Upper lobe of left lung (tissue), 6 donors: ENCODE measurements at places on chromosomes 2 and 18.
A peak's percentile ranks its signal among the peaks of the same experiment; 100 is the strongest.

DNA sequence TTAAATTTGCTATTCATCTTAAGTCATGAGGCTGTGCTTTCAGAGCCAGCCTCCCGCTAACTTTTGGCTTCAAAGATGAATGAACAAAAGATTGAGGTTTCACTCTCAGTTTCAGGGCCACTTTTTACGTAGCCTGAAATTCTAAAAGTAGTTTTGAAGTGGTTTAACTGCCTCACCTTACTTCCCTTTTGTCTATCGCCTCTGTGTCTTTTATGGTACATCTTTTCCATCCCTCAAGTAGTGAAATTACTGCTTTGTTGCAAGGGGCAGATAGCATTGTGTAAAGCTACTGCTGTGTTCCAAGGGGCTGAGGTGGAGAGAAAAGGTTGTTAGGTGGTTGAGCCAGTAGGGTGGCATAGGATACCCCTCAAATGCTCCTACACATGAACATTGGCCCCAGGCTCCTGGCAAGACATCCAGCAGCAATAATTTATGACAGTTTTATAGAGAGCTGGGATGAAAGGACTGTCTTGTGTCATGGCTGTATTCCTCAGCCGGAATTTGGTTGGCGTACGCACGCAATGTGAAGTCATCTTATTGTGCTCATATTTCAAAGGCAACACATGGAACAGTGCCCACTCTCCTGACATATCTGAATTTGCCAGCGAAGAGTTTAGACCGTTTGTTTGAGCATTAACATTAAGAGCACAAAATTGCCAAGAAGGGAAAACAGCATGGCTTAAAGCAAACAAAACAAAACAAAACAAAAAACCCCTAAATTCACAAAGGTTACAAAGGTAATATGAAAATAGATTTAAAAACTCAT, 32.2 kb downstream of the QPCT start:
- H3K36me3 ChIP-seq, result no peaks in the 10 kb centered on the region
- no peaks in the 10 kb centered on the region for H3K4me1 ChIP-seq
- no peak overlapping the region for H3K27ac ChIP-seq
- DNase-seq, result no peak

- peak; percentile 56 for DNase-seq
- H3K27me3 ChIP-seq, result no peaks in the 10 kb centered on the region
- H3K27ac ChIP-seq, result no peak overlapping the region
- no peak overlapping the region for H3K4me3 ChIP-seq
- H3K4me1 ChIP-seq, result no peaks in the 10 kb centered on the region
These were observed 156.9 kb upstream of the MYCN start for GRCh38 chr2:15783489-15783888.

DNA sequence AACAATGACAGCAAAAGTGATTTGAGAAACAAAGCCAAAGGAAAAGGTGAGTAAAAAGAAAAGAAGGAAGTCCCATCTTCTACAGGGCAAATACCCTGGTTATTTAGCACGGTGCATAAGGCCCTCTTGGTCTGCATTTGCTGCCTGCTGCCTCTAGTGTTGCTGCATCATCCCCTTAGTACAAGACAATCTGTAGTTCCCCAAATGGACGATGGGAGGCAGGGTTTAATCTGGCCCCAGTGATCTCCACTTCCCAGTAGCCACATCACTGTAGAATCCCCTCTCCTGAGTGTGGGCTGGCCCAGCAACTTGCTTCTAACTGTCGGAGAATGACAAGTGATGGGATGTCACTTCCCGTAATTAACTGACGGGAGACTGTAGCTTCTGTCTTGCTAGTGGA, 85.1 kb downstream of the CTAGE1 start:
- DNase-seq, result no peak
- H3K27me3 ChIP-seq, result no peaks in the 10 kb centered on the region
- no peak overlapping the region for H3K4me3 ChIP-seq
- H3K4me1 ChIP-seq, result peaks cover 15% of the 10 kb centered on the region

- no peaks in the 10 kb centered on the region for H3K27me3 ChIP-seq
- H3K36me3 ChIP-seq, result no peaks in the 10 kb centered on the region
- H3K4me1 ChIP-seq, result no peaks in the 10 kb centered on the region
- no peak for DNase-seq
- no peak overlapping the region for H3K4me3 ChIP-seq
These were observed 250.9 kb downstream of the PIEZO2 start for GRCh38 chr18:10898417-10898974.

- H3K4me1 ChIP-seq, result no peaks in the 10 kb centered on the region
- H3K4me3 ChIP-seq, result no peak overlapping the region
- DNase-seq, result no peak
- H3K36me3 ChIP-seq, result no peaks in the 10 kb centered on the region
- no peaks in the 10 kb centered on the region for H3K27me3 ChIP-seq
These were observed 53.3 kb downstream of the RNF144A start for GRCh38 chr2:6970551-6970950.

DNA sequence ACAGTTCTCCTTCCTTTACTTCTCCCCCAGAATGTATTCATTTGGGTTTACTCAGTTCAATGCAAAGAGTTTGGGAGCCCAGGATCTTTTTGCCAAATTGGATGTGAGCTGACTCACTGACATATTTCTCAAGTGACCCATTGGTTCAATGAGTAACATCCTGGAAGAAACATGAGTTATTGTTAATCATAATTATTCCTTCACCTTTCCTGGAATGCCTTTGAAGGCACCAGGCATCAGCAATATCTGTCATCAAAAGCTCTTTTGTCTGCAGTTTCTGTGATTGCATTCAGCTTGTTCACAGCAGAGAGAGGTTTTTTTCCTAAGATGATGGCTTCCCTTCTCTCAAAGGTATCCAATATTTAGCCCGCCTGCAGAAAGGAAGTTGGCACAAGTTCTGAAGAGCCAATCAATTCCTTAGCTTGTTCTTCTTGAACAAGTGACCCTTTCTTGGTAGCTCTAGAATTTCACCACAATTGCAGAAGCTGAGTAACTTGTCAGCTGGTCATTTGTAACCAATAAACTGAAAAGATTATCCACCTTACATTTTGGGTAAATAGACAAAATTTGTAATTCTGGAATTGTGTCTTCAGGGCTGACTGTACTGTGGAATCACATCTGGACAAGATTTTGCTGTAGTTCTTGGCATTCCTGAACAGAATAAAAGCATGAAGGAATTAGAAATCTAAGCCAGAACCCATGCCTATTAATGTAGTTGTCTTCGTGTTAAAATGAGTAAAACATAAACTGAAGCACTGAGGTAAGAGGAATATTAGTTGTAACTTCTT, 72.2 kb upstream of the TMEM17 start:
- no peak for DNase-seq
- H3K27me3 ChIP-seq, result no peaks in the 10 kb centered on the region
- H3K27ac ChIP-seq, result no peak overlapping the region
- H3K36me3 ChIP-seq, result no peaks in the 10 kb centered on the region

DNA sequence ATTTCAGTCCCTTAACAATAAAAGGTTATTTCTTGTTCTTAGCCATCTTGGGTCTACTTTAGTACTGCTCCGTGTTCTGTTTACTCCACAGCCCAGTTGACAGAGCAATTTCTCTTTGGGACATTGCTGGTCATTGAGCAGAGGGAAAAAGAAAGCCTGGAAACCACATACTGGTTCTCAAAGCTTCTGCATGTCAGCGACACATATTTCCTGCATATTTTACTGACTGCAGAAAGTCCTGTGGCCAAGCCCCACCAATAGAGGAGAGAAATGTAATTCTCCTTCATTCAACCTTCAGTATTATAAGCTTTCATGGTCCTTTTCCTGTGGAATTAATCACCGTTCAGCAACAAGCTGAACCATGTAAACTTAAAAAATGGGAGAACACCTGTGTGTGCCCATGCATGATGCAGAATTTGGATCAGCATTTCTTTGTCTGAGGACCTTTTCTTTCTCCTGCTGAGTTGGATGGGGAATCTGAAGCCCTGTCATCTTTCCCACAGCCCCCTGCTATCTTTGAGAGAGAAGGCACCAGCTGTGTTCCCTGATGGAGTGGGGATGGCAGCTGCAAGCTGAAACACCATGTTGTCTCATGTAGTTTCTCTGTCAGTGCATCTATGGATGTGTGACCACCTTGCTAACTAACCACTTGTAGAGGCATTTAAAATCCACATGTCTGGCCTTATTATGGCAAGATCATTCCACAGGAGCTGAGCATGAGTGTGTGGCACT, 431.6 kb downstream of the MEIS1 start:
- H3K36me3 ChIP-seq, result no peaks in the 10 kb centered on the region
- H3K27ac ChIP-seq, result no peak overlapping the region
- no peak for DNase-seq

- H3K27me3 ChIP-seq, result no peaks in the 10 kb centered on the region
- no peak overlapping the region for H3K27ac ChIP-seq
- no peaks in the 10 kb centered on the region for H3K36me3 ChIP-seq
- peaks cover 41% of the 10 kb centered on the region for H3K4me1 ChIP-seq
- no peak for DNase-seq
- H3K4me3 ChIP-seq, result no peak overlapping the region
These were observed 42.3 kb downstream of the SPRED2 start for GRCh38 chr2:65390134-65390533.

DNA sequence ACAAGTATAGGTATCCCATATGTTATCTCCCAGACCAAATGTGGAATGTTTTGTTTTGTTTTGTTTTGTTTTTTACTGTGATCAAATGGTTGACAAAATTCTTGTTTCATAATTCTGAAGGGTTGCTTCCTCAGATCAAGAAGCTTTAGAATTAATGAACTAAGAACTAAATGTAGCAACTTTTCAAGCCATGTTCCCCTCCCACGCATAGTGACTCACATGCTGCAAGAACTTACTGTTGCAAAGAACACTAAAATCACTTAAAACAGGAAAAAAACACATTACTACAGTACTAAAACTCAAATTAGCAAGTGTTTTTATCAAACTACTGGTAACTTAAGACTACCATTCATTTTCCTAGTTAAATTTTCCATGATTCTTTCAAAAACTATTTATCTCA, 30.6 kb downstream of the HNRNPLL start:
- peaks cover 23% of the 10 kb centered on the region for H3K36me3 ChIP-seq
- peaks cover 14% of the 10 kb centered on the region for H3K4me1 ChIP-seq
- peak; percentile 28 for DNase-seq
- no peak overlapping the region for H3K4me3 ChIP-seq

DNA sequence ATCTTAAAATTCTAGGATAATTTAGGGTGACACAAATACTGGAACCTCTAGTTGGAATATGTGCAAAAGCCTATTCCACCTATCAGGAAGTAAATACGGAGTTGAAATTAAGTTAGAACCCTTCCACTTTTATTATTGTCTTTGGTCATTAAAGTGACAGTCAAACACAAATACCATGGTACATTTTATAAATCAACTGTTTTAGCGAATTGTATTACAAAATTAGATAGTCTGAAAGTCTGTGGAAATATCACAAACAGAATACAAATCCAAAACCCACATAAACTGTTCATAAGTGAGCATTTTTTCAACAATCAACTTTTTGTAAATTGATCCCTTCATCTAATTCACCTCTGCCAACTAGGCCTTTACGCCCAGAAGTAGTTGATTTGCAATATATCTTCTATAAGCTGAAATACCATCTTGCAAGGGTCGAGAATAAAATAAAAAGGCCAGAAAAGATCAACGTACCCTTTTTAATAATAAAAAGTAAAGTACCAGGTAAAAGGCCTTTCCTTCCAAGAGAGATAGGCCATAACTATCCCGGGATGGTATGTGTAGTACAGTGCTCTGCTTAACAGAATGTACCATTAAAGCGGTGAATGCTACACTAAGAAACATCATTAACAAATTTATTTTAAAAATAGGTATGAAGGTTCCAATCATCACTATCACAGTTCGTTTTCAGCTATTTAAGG, 1.3 kb downstream of the USP34 start:
- no peaks in the 10 kb centered on the region for H3K27me3 ChIP-seq
- H3K36me3 ChIP-seq, result no peaks in the 10 kb centered on the region
- peak overlapping the region; percentile 82 for H3K4me3 ChIP-seq
- H3K27ac ChIP-seq, result peak overlapping the region; percentile 98

DNA sequence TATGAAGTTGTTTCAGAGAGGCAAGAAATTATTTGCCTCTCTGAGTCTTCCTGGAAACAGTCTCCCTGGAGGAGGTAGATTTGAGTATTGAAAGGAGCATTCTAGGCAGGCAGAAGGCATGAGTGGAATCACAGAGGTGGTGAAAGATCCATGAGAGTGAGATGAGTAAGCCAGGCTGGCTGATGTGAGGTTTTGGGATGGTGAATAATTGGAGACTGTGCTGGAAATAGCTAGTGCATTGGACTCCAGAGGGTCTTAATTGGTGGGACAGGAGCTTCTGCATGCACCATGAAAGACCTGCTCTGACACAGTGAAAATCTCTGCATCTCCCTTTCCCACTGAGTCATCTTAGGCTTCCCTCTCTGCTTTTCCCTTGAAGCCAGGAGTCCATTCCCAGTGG, 46.3 kb downstream of the CDC42EP3 start:
- no peaks in the 10 kb centered on the region for H3K27me3 ChIP-seq
- H3K36me3 ChIP-seq, result no peaks in the 10 kb centered on the region
- no peak for DNase-seq
- peaks cover 17% of the 10 kb centered on the region for H3K4me1 ChIP-seq

DNA sequence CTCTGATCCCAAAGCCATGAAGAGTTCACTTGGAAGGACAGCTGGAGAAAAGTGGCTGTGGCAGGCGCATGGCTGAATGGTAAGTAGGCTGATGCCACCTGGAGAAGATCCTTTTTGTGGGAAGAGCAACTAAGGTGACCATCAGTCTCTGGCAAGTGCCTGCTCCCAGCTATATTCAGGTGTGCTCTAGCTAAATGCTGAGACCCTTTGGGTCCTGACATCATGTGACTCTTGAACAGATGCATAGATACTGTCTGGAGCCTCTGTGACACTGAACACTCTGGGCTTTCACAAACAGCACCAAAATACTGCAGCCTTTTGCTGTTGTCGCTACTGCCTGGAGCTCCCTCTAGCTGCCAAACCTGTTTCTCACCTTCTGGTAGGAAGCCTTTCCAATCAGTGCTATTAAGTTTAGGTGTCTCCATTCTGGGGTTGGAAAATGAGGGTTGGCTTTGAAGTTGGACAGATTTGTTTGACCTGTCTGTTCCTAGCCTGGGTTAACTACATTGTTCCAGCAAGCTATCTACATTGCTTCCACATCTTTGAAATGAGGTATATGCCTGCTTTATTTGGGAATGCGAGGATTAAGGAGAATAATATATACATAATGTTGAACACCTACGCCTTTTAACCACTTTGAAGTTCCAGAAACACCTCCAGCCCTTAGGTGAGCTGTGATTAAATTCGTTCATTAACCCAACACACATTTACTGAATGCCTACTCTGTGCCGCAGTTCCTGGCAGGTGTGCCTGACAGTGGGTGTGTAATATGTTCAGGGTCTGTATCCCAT, 3.1 kb downstream of the EGR4 start:
- no peaks in the 10 kb centered on the region for H3K36me3 ChIP-seq
- no peak overlapping the region for H3K27ac ChIP-seq
- H3K4me1 ChIP-seq, result peaks cover 22% of the 10 kb centered on the region

GRCh38 chr2:26702025-26702424, 9.5 kb downstream of the KCNK3 start:
- no peaks in the 10 kb centered on the region for H3K36me3 ChIP-seq
- no peak overlapping the region for H3K27ac ChIP-seq
- no peaks in the 10 kb centered on the region for H3K4me1 ChIP-seq
- H3K4me3 ChIP-seq, result no peak overlapping the region

- H3K36me3 ChIP-seq, result peaks cover 68% of the 10 kb centered on the region
- no peaks in the 10 kb centered on the region for H3K27me3 ChIP-seq
These were observed 18.8 kb downstream of the PDIA6 start for GRCh38 chr2:10793816-10794215.

- no peak overlapping the region for H3K27ac ChIP-seq
- DNase-seq, result peak; percentile 84
- no peak overlapping the region for H3K4me3 ChIP-seq
These were observed 134.2 kb upstream of the HNRNPA3 start for GRCh38 chr2:177078416-177078815.

- no peaks in the 10 kb centered on the region for H3K27me3 ChIP-seq
- peaks cover 7% of the 10 kb centered on the region for H3K4me1 ChIP-seq
- H3K36me3 ChIP-seq, result no peaks in the 10 kb centered on the region
- DNase-seq, result no peak
These were observed 22.0 kb upstream of the DNMT3A start for GRCh38 chr2:25363733-25364132.
